ENCODE measurements at places on chromosomes 11 and 22.

- DNase-seq, result no peak
Measured at GRCh38 chr11:120326845-120327281, 1.8 kb downstream of the TLCD5 start.

GRCh38 chr22:27782088-27782487, 19.5 kb downstream of the MN1 start:
- no peak for DNase-seq

- no peak for DNase-seq
Measured at GRCh38 chr22:26648011-26648497, 9.3 kb upstream of the MIAT start.

- no peak for DNase-seq
Measured at GRCh38 chr11:131656839-131657211, 286.4 kb downstream of the NTM start.

DNA sequence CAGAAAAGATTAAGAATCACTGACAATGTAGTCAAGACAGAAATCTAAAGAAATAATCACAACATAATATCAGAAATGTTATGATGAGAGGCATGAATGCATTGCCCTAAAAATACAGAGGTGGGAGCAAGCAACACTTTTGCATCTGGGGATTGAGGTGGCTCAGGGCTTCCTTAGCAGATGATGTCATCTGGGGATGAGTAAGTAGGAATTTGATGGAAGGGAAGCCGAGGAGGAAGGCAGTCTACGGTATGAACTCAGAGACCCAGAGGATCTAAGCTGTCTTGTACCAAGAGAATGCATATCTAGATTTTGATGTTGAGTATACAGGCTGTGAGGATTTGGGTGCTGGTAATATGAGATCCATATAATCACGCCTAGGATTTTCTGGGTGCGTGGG, 193.0 kb upstream of the SNX19 start:
- DNase-seq, result no peak

DNA sequence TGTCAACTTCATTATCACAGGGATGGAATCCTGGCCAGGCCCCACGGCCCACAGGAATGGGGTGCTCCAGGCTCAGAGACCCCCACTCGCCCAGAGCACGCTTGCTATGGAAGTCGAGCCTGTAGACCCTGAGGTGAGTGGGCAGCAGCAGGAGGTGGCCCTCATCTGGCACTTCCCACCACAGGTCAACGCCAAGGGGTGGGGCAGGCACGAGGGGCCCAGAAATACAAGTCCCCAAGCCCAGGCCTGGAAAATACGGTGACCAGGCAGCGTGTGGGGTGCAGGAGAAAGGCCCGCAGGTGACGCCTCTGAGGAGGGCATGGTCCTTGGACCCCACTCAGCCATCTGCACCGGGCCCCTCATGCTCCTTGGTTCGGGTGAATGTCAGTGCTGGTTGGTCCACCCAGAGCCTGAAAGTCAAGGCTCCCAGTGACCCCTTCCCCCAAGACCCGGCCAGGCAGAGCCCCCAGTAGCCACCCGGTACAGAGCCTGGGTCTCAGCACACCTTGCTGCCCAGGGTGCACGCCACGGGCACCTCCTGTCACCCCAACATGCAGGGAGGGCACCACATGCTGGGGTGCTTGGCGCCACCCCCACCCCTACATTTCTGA, 2.4 kb downstream of the MOB2 start:
- DNase-seq, result no peak

DNA sequence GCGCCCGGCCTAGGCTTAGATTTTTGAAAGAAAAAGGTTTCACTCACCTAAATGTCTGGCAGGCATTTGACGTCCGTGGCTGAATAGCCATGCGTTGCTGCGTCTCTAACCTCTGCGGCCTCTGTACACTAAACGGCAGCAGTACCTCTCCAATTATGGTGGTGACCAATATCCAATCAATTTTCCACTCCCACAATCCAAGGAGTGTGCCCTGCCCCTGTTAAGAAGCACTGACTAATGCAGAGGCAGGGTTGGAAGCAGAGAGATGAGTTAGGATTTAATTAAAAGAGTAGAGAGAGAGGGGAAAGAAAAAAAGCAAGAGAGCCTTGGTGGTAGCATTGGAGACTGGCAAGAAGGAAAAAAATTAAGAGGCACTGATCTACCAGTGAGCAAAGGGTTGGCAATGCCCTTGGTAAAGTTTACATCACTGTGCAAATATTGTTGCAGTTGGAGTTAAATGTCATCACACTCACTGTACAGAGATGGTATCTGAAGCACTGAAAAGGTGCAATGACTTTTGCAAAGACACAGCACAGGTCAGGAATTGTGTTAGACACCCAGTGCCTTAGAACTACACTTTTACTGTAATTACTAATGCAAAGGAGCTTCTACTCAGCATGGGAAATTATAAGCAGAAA, 526.7 kb downstream of the NTM start:
- DNase-seq, result no peak

GRCh38 chr11:70505331-70505731, 107.0 kb downstream of the CTTN start:
- no peak for DNase-seq

GRCh38 chr11:10298342-10298741, 4.3 kb upstream of the SBF2 start:
- DNase-seq, result no peak

- DNase-seq, result no peak
Measured at GRCh38 chr11:13928566-13929251, 33.8 kb upstream of the SPON1 start.

DNA sequence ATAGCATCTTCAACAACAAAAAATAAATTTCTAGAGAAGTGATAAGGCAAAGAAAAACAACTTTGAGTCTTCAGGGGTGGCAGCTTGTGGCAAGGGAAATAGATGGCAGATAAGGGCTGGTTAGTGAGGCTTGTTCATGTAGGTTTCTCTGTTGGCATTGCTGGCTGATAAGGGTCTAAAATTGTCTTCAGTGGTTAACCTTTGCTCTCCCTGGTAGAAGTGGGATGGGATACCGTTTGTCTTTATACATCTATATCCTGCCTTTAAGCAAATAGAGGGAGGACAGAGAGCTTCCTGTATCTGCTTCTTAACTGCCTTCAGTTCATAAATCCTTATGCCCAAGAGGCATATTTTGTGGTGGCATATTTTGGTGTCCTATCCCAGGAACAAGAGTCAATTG, 57.1 kb downstream of the TRAF6 start:
- no peak for DNase-seq

DNA sequence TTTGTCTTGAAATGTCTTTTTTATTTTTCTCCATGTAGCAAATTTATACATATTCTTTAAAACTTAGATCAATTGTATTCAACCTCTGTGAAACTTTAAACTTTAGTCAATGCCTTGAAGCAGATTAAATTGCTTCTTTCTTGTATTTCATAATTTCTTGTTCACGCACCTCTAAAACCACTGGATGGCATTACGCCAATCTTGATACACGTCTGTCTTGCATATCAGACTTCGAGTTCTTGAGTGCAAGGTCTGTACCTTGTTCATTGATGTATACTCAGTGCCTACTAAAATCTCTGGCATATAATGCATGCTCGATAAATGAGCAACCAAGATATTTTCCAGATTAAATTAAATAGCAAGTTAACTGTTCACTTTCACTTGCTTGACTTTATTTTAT, 236.8 kb downstream of the CASP12 start:
- no peak for DNase-seq

DNA sequence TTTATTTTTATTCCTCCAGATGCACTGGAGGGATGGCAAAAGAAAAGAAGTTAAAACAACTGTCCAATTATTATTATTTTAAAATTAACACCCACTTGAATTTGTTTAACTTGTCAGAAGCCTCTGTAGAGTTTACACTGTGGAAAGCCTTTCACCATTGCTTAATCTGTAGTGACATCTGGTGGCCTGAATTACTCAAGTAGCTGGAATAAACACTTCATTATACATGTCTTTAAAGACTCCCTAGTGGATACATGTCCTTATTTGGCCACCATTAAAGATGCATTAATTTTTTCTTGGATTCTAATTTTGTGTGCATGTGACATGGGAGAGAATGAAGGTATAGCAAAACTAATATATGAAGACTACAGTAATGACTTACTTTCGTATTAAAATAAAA, 1496.5 kb downstream of the FAM181B start:
- DNase-seq, result peak; percentile 2

- no peak for DNase-seq
Measured at GRCh38 chr22:30636226-30637077, 871 bp downstream of the SLC35E4 start.

DNA sequence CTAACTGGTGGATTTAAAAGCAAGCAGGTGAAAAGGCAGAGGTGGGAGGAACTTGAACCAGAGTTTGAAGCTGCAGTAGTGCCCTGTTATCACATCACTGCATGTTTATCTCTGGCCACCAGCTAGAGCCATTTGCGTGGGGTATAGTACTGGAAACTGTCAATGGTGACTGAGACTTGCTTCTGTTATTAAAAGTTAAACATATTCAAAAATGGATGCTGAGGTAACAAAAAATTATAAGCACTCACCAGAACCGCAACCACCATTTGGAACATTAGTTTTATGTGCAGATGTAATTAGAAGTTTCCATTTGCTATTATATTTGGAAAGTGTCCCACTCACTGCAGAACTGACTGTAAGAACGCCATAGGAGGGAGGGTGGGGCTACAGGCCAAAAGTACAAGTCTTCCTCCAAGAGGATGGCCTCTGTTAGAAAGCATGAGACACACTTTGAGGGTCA, 1.2 kb upstream of the CD59 start:
- no peak for DNase-seq

- DNase-seq, result no peak
Measured at GRCh38 chr11:2385156-2386151, 8.3 kb downstream of the CD81 start.

- no peak for DNase-seq
Measured at GRCh38 chr11:111018566-111018965, 227.0 kb upstream of the POU2AF2 start.

DNA sequence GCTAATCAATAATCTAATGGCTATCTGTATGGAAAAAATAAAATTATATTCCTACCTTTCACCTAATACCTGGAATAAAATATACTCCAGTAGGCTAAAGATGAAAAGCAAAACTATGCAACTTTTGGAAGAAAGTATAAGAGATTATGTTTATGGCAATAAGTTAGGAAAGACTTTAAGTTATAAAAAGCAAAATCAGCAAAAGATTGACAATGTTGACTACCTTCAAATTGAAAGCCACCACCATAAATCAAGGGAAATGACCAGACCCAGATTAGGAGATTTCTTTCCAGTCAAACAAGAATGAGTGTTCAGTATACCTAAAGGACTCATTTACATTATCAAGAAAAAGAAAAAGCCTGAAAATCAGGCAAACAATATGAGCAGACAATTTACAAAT, 159.1 kb upstream of the ZBED5 start:
- no peak for DNase-seq

DNA sequence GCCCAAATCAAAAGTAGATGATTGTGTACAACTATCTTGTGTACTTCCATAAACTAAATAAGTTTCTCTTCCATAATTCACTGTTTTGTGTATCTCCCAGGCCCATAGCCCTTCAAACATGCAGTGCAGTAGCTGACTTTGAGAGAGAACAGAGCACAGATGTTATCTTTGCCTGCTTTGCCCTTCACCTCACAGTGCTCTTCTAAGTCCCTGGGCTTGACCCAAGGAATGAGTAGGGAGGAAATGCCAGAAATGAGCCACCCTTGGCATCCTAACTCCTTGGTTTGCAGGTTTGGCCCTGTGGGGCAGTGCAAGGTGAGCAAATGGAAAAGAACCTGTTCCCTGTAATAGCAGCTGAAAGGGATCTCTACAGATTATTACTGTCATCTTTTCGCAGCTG, 79.2 kb downstream of the STIM1 start:
- DNase-seq, result no peak

DNA sequence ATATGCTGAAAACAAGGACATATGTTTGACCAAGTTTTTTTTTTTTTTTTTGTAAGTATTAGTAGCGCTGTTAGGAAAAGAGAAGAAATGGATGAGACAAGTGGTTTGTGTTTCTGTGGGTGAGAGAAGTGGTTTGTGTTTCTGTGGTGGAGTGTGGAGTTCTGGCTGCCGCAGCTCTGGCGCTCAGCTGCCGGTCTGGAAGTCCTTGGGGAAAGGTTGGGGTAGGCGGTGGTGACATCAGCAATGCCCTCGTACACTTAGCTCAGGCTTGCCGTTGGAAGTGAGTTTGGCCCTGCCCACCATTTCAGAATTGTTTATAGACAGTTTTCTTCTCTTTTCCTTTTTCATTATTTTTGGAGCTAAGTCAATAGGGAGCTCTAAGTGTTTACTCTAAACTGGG, 116.6 kb downstream of the TBC1D22A start:
- DNase-seq, result no peak

GRCh38 chr22:35611200-35611890, 5.8 kb downstream of the MB start:
- no peak for DNase-seq

DNA sequence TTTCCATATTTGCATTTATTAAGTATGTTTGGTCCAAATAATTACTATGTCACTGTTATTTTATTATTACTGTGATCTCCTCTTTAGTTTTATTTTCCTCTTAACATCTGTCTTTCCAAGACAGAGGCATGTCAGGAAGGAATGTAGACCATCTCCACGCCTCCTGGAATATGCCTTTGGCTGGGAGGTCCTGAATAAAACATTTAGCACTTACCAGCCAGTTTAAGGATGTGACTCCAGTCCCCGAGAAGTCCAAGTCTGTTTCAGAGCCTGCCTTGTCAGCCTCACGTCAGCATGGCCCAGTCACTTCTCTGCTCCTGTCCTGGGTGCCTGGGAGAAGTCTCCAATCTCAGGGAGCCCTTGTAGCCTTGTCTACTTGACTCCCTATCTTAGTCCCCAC, 74.5 kb downstream of the NCAM1 start:
- no peak for DNase-seq

Data from iPS DF 6.9 (cell line).